ENCODE measurements at places on chromosomes 7 and 10. TPM values are rescaled to one million over a fixed set of nuclear protein-coding genes. Genes with fewer than 3 reads are reported as not detected.

Gene STEAP4
- total RNA-seq, result not detected

Gene TYW1B
- 4.1 TPM for total RNA-seq

Gene CBLL1
- total RNA-seq, result 70.1 TPM

Gene SUFU
- 16.2 TPM for total RNA-seq
